RPMI7951 (cell line): ENCODE measurements at places on chromosomes 11 and 22.

DNA sequence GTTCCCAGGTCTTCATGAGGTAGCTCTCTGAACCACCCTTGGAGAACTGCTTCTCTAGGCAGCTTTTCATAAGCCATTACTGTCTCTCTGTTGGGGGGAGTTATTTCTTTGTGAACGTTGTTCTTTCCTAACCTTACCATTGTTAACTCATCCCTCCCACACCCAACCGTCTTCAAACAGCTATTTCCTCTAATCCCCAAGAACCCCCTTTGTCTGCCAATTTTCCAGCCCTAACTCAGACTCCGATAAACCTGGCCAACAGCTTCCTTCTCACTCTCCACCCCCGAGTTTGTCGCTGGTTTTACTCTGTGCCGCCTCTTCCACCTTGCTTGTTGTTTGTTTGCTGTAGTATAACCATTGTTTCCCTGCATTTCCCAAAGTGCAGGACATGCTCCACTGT lies 131.5 kb downstream of the CCDC34 start:
- DNase-seq: no peak

- DNase-seq: no peak
Measured at GRCh38 chr11:12061851-12062560, 48.4 kb upstream of the MICAL2 start.

DNA sequence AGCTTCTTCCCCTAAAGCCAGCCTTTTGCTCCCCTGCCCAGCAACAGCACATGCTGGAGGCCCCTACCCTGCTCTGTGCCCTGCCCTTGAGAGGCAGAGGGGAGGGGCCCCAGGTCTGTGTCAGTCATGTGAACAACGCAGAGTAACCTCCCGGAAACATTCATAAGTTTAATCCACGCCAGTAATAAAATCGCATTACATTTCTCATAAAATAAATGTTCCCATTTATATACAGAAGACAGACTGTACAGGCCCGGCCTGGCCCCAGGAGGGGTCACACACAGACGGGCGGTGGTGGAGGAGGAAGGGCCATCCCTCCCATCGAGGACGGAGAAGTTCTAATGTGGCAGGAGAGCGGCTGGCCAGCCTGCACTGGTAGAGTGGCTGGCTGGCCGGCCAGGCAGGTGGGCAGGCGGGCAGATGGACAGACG lies 39.5 kb downstream of the LMO1 start:
- no peak for DNase-seq

DNA sequence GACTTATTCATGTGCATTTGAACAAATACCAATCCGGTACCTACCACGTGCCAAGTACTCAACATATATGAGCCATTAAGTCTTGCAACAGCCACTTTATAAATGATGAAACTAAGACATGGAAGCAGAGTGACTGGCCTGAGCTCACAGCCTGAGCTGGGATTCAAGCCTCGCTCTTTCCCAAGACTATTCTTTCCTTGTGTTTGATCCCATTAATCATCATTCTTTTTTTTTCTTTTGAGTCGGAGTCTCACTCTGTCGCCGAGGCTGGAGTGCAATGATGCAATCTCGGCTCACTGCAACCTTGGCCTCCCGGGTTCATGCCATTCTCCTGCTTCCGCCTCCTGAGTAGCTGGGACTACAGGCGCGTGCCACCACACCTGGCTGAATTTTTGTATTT lies 119.3 kb downstream of the ABTB2 start:
- no peak for DNase-seq

- DNase-seq: no peak
Measured at GRCh38 chr11:45844822-45845578, 2.3 kb upstream of the CRY2 start.

GRCh38 chr22:45548991-45549761 lies 46.5 kb downstream of the FBLN1 start:
- DNase-seq: peak; percentile 79

- no peak for DNase-seq
Measured at GRCh38 chr11:2480874-2481220, 36.0 kb downstream of the KCNQ1 start.

- DNase-seq: no peak
Measured at GRCh38 chr22:48869161-48869560, 958.5 kb downstream of the BRD1 start.

GRCh38 chr22:47645450-47645914 lies 883.0 kb downstream of the TBC1D22A start:
- peak; percentile 35 for DNase-seq

DNA sequence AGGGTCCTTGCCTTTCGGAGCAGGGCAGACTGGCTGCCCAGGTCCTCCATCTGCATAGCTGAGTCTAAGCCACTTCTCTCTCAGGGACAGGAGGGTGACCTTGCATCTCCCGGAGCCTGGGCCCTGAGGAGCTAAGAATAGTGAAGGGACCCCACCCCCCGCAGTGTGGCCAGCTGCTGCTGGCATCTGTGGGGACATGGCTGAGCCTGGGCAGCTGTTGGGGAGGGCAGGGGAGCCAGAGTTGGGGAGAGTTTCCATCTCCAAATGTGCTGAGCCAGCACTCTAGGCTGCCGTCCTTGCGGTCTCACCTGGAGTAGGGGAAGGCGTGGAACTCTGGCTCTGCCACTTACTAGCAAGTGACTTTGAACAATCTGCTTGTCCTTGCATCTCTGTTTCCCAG lies 34.8 kb upstream of the SHISAL1 start:
- no peak for DNase-seq

- peak; percentile 60 for DNase-seq
Measured at GRCh38 chr11:76524919-76525318, 80.1 kb downstream of the EMSY start.

DNA sequence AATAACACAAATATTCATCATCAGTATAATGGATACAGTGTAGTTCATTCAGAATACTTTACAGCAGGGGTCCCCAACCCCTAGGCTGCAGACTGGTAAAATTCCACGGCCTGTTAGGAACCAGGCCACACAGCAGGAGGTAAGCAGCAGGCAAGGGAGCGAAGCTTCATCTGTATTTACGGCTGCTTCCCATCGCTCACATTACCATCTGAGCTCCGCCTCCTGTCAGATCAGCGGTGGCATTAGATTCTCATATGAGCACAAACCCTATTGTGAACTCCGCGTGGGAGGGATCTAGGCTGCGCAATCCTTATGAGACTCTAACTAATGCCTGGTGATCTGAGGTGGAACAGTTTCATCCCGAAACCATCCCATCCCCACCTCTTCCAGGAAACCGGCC lies 125.1 kb downstream of the SERGEF start:
- no peak for DNase-seq

GRCh38 chr11:2758751-2759150 lies 59.0 kb upstream of the KCNQ1OT1 start:
- no peak for DNase-seq

DNA sequence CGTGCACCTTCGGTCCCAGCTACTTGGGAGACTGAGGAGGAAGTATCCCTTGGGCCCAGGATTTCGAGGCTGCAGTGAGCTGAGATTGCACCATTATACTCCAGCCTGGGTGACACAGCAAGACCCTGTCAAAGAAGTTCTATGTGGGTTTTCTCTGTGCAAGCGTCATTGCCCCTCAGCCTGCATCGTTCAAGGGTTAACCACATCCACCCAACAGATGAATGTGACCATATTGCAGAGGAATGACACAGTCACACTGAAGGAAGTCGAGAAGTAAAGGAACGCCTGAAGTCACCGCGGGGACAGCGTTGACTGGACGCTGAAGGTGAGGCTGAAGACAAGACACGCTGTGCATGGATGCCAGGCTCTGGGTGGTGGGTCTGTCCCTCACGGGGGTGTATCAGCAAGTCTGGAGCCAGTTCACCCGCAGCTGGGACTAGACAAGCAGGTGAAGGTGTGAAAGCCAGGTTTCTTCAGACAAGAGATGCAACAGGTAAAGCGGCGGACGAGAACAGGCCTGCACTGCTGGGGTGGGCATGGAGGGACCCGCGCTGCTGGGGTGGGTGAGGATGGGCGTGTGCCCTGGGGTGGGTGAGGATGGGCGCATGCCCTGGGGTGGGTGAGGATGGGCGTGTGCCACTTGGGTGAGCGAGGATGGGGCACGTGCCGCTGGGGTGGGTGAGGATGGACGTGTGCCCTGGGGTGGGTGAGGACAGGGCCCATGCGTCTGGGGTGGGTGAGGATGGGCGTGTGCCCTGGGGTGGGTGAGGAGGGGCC lies 36.5 kb upstream of the TOLLIP start:
- no peak for DNase-seq

DNA sequence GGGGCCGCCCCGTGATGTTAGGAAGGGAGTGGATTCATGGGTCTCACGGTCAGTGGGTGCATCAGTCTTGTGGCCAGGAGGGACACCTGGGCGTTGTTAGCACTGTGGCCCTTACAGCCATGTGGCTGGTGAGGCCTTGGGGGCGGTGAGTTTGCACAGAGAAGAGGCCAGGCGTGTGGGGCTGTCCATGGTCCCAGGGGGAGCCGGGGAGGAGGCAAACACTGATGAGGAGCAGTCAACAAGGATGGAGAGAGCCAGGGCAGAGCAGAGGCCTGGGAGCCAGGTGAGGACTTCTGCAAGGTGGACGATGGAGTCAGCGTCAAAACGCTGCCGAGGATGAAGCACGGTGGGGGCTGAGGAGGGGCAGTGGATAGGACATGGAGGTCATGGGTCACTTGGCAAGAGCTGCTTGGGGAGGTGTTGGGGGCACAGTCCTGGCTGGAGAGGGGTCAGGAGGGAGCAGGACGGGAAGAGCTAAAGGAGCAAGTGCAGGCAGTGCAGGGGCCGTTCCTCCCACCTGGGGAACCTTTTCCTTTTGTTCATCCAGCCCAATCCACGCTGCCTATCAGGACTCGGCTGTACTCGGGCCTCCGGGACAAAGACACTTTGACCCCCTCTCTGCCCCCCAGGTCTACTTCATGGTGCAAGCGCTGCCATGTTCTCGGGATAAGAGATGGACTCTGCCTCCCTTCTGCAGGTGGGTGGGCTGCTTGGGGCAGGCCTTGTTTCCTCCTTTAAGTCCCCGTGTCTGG lies 801.1 kb downstream of the TBC1D22A start:
- no peak for DNase-seq

- DNase-seq: no peak
Measured at GRCh38 chr11:43687120-43687791, 6.7 kb downstream of the HSD17B12 start.

DNA sequence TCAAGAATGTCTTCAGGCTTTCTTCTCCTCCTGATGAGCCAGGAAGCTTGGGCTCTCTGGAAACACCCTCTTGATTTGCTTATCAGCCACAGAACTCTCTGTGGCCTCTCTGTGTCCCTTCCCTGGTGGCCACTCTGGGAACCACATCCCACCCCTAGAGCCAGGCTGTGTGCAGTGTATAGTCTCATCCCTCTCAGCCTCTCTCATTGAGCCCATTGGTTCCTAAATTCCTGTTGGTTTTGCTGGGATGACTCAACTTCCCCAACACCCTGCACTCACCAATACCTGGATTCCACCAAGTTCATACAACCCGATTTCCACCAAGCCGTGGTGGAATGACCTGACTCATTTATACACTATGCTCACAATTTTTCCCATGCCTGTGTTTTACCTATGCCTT lies 5.2 kb downstream of the IRAG1 start:
- DNase-seq: peak; percentile 33

- no peak for DNase-seq
Measured at GRCh38 chr11:134556186-134556585, 144.1 kb upstream of the B3GAT1 start.

GRCh38 chr11:130216591-130217132 lies 57.1 kb downstream of the ST14 start:
- DNase-seq: no peak

- DNase-seq: peak; percentile 79
Measured at GRCh38 chr11:125777309-125777708, 1.3 kb downstream of the PATE2 start.

GRCh38 chr11:86205421-86206336 lies 38.9 kb upstream of the EED start:
- peak; percentile 21 for DNase-seq

GRCh38 chr22:20383538-20383937 lies 10.4 kb upstream of the ZNF74 start:
- no peak for DNase-seq

DNA sequence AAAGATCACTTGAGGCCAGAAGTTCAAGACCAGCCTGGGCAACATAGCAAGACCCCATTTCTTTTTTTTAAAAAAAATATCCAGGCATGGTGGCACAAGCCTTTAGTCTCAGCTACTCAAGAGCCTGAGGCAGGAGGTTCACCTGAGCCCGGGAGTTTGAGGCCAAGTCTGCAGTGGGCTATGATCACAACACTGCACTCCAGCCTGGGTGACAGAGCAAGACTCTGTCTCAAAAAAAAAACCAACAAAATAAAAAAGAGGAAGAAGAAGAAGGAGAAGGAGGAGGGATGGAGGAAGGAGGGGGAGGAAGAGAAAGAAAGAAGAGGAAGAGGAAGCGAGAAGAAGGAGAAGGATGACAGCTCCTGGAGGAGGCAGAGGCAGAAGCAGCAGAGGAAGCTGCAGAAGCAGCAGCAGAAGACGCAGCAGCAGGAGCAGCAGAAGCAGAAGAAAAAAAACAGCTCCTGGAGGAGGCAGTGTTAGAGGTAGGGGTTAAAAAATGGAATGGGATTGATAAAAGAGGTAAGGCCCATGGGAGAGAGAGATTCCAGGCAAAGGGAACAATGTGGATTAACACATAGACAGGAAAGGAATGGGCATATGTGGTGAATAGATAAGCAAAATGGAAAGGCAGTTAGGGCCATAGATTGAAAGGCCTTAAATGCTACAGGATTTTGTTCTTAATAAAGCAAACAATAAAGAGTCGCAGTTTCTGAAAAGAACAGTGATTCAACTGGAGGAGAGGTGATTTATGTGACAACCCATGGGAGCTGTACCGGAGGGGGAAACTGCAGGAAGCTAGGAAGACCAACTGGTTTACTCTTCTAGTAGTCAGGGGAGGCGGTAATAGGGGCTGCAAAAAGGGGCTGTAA lies 10.9 kb downstream of the PRCP start:
- no peak for DNase-seq

DNA sequence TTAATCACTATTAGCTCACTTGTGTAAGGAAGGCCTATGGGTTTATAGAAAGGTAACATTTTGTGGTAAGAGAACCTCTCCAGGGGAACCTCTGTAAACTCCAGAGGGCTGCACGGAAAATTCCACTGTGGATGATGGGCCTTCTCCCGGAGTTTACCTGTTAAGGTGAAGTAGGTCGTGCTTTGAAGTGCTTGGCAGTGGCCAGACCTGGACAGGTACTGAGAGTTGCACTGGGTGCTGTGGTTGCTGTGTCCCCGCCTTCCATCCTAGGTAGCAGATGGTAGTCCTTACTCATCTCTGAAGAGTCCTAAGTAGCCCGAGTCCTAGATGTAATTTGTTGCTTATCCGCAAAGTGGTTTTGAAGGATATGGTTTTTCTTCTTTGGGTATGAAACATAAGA lies 133.4 kb downstream of the TEAD1 start:
- no peak for DNase-seq

DNA sequence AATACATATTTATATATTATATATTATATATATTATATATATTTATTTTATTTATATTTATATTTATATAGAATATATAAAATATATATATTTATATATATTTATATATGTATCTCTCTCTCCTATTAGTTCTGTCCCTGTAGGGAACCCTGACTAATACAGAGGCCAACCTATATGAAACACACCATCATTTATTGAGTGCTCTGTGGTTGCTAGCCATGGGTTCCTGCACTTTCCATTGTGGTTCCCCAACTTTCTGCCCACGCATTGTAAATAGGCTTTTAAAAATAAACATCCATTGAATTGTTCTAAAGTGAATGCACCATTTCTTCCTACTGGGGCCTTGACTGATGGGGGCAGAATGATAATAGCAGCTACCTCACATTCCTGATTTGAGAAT lies 93.8 kb upstream of the SESN3 start:
- DNase-seq: no peak
